ENCODE measurements at places on chromosomes 7 and 10.
A peak's percentile ranks its signal among the peaks of the same experiment; 100 is the strongest.

GRCh38 chr7:157138101-157138423 lies 664 bp upstream of the UBE3C start:
- H3K27ac ChIP-seq: peak overlapping the region; percentile 59
- H3K36me3 ChIP-seq: peaks cover 10% of the 10 kb centered on the region
- no peaks in the 10 kb centered on the region for H3K27me3 ChIP-seq
- peak overlapping the region; percentile 48 for H3K4me3 ChIP-seq
- no peak for DNase-seq

DNA sequence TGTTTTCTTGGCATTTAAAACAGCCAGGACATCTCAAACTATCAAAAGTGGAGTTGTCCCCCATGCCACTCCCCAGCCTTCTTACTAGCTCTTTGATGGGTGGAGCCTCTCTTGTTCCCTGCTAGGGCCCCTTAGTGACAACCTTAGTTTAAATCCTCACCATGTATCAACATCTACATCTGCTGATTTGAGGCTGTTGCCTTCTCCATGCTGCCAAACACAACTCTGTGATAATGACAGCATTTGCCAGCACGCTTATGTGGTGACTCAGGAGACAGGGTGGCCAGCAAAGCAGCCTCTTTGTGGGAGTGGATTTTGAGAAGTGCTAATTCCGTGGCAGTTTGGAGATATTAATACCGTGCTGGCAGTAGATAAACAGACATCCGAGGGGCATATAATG lies 145.4 kb downstream of the LRRC4 start:
- DNase-seq: no peak
- no peak overlapping the region for H3K4me3 ChIP-seq
- H3K27me3 ChIP-seq: no peaks in the 10 kb centered on the region
- H3K36me3 ChIP-seq: peaks cover 16% of the 10 kb centered on the region

DNA sequence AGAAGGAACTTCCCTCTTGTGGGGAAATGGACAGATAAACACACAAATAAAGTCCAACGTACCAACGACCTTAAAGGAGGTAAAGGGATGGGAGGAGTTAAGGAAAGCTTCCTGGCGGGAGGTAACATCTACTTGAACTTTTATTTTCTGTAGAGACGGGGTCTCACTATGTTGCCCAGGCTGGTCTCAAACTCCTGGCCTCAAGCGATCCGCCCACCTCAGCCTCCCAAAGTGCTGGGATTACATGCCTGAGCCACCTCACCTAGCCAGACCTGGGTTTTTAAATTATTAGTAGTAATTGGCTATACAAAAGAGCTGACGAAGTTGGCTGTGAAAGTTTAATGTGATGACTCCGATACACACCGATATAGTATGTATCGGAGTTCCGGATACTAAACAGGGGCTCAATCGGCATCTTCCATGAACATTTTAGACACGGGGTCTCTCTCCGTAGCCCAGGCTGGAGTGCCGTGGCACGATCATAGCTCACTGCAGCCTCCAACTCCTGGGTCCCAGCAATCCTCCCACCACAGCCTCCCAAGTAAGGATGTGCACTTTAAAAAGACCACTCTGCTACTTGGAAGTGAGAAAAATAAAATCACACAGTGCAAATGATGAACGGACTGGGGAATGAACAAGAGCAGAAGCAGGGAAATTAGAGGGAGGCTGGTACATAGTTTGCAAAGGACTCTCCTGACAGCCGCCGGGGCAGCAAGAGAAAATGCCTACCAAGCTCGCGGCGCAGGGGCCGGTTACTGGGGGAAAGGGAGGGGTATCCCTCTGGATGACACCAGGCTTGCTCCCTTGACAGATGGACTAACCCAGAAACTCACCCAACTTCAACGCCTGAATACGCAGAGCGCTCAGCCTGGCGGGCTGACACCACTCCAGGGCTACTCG lies 1.0 kb downstream of the BCL7B start:
- peak overlapping the region; percentile 96 for H3K4me3 ChIP-seq
- no peaks in the 10 kb centered on the region for H3K27me3 ChIP-seq
- peaks cover 3% of the 10 kb centered on the region for H3K36me3 ChIP-seq
- peak overlapping the region; percentile 50 for H3K27ac ChIP-seq

DNA sequence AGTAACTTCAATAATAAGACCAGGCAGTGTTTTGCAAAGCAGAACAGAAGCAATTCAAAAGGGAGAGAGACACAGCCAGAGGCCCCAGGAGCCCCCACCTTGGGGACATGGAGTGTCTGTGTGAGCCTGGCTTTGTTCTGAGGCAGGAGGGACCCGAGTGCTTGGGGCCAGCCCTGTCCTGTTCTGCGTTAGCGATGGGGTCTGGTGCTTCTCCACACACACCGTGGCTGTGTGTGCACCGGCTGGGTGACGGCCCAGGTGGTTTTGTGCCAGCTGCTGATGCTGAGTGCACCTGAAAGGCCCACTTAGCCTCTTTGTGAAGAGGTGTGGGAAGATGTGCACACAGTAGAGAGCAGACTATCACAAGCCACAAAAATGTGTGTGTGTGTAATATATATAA lies 468.9 kb downstream of the DNAJB6 start:
- no peaks in the 10 kb centered on the region for H3K36me3 ChIP-seq
- H3K4me3 ChIP-seq: no peak overlapping the region
- no peak for DNase-seq
- no peaks in the 10 kb centered on the region for H3K4me1 ChIP-seq
- no peaks in the 10 kb centered on the region for H3K27me3 ChIP-seq

DNA sequence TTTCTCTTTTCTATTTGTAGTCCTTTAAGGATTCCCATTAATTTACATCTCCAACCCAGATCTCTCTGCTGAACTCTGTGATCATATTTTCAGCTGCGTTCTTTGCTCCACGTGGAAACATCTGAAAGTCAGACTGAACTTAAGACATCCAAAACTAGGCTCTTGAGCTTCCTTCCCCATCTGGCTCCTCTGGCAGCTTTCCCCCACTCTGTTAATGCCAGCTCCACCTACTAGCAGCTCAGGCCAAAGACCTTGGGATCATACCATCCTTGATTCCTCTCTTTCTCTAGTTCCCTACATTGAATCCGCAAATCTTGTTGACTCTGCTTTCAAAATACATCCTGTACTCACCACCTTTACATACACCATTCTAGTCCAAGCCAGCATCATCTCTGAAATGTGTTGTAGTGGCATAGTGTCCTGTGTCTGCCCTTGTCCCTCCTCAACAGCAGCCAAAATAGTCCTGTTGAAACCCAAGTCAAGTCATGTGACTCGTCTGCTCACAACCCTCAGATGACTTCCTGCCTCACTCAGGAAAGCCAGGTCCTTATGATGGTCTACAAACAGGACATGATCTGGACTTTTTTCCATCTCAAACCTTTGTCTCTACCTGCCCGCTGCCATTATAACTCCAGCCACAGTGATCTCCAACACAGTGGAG lies 7.0 kb downstream of the REEP3 start:
- H3K27ac ChIP-seq: no peak overlapping the region
- H3K27me3 ChIP-seq: no peaks in the 10 kb centered on the region
- no peak overlapping the region for H3K4me3 ChIP-seq
- H3K4me1 ChIP-seq: peaks cover 10% of the 10 kb centered on the region
- DNase-seq: no peak

- H3K4me3 ChIP-seq: no peak overlapping the region
- peaks cover 11% of the 10 kb centered on the region for H3K4me1 ChIP-seq
- DNase-seq: peak; percentile 56
Measured at GRCh38 chr7:92988051-92988450, 129.7 kb downstream of the SAMD9 start.

DNA sequence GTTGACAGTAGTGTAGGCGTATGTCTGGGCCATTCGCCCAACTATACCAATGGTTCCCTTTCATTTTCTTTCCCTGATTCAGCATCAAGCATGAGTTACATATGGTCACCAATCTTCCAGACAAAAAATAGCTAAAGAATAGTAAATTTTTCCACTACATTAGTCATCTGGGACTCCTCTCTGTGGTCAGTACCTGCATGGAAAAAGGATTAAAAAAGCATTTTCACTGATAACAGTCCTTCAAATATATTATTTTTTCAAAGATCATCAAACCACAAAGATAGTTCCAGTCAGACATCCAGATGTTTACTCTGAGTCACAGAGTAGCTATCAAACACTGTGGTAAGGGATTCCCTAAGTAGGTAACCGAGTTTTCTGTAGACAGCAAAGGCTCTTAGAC lies 302.6 kb upstream of the SEMA3D start:
- H3K4me1 ChIP-seq: no peaks in the 10 kb centered on the region
- DNase-seq: no peak
- no peaks in the 10 kb centered on the region for H3K36me3 ChIP-seq
- H3K27me3 ChIP-seq: no peaks in the 10 kb centered on the region
- no peak overlapping the region for H3K27ac ChIP-seq
- H3K4me3 ChIP-seq: no peak overlapping the region

DNA sequence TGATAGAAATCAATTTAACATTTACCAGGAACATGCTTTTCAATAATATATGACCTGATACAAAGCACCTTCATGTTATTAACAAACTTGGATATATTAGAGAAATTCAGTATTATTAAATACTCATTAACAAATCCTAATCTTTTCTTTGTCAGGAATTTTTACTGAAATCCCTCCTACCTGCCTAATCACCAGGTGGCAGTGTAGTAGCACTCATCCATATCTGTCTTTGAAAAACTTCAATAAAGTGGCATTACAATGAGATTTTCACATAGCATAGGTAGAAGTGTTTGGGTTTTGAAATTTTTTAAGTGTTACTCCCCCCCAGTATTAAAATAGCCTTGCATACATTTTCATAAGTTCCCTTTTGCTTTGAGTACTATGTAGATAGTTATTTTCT lies 1246.6 kb upstream of the LRRN3 start:
- H3K36me3 ChIP-seq: no peaks in the 10 kb centered on the region
- no peaks in the 10 kb centered on the region for H3K27me3 ChIP-seq
- no peaks in the 10 kb centered on the region for H3K4me1 ChIP-seq
- no peak overlapping the region for H3K4me3 ChIP-seq

DNA sequence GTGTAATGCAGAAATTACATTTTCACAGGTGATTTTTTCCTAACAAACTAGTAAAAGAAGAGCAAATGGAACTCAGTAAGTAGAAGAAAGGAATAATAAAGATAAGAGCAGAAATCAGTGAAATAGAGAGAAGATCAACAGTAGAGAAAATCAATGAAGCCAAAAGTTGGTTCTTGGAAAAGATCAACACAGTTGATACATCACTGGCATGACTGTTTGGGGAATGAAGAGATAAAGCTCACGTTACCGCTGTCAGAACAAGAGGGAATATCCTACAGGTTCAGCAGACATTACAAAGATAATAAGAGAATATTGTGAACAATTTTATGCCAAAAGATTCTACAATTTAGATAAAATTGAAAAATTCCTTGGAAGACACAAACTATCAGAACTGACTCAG lies 146.4 kb downstream of the ACTR3B start:
- H3K27ac ChIP-seq: no peak overlapping the region
- no peak overlapping the region for H3K4me3 ChIP-seq
- DNase-seq: no peak
- H3K27me3 ChIP-seq: no peaks in the 10 kb centered on the region

- H3K27me3 ChIP-seq: no peaks in the 10 kb centered on the region
- no peak overlapping the region for H3K27ac ChIP-seq
- H3K36me3 ChIP-seq: no peaks in the 10 kb centered on the region
- no peak overlapping the region for H3K4me3 ChIP-seq
- no peak for DNase-seq
- H3K4me1 ChIP-seq: no peaks in the 10 kb centered on the region
Measured at GRCh38 chr7:92848851-92849250, 12.5 kb upstream of the CDK6 start.

GRCh38 chr7:44587843-44588711 lies 6.0 kb upstream of the TMED4 start:
- no peak overlapping the region for H3K4me3 ChIP-seq
- peaks cover 3% of the 10 kb centered on the region for H3K4me1 ChIP-seq
- no peak for DNase-seq
- H3K27me3 ChIP-seq: no peaks in the 10 kb centered on the region
- H3K27ac ChIP-seq: no peak overlapping the region

DNA sequence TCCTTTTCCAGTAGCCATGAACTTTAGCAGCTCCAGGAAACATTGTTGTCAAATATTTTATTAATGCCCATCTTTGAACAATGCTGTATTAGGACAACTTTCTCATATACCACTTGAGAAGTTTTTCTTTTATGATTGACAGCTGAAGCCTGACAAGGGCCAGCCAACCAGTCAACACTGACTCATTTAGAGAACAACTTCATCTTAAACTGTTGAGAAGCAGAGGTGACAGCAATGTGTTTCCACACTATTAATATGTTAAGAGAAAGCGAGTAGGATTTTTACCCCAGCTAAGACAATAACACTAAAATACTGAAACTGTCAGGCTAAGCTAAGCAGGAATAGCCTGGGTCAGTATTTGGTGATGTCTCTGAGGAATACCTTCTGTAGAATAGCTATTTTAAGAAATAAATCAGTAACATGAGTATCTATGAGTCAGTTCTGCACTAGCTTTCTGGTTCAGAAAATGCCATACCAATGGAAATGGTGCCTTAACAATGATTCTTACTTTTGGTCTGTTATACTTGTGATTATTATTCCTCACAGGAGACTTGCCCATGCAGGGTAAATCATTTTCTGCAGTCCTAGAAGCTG lies 168.8 kb upstream of the POT1 start:
- no peaks in the 10 kb centered on the region for H3K36me3 ChIP-seq
- H3K27ac ChIP-seq: no peak overlapping the region
- H3K4me1 ChIP-seq: no peaks in the 10 kb centered on the region
- H3K27me3 ChIP-seq: no peaks in the 10 kb centered on the region

GRCh38 chr10:120105001-120105400 lies 212.5 kb downstream of the SEC23IP start:
- H3K27me3 ChIP-seq: peaks cover 6% of the 10 kb centered on the region
- no peak for DNase-seq
- no peak overlapping the region for H3K4me3 ChIP-seq
- H3K4me1 ChIP-seq: no peaks in the 10 kb centered on the region
- H3K27ac ChIP-seq: no peak overlapping the region

GRCh38 chr10:122388287-122388997 lies 13.9 kb downstream of the PLEKHA1 start:
- DNase-seq: no peak
- peaks cover 9% of the 10 kb centered on the region for H3K4me1 ChIP-seq
- H3K36me3 ChIP-seq: no peaks in the 10 kb centered on the region
- H3K4me3 ChIP-seq: no peak overlapping the region
- H3K27ac ChIP-seq: peak overlapping the region; percentile 3

GRCh38 chr7:83201355-83201754 lies 38.7 kb upstream of the PCLO start:
- no peaks in the 10 kb centered on the region for H3K27me3 ChIP-seq
- H3K4me1 ChIP-seq: no peaks in the 10 kb centered on the region

DNA sequence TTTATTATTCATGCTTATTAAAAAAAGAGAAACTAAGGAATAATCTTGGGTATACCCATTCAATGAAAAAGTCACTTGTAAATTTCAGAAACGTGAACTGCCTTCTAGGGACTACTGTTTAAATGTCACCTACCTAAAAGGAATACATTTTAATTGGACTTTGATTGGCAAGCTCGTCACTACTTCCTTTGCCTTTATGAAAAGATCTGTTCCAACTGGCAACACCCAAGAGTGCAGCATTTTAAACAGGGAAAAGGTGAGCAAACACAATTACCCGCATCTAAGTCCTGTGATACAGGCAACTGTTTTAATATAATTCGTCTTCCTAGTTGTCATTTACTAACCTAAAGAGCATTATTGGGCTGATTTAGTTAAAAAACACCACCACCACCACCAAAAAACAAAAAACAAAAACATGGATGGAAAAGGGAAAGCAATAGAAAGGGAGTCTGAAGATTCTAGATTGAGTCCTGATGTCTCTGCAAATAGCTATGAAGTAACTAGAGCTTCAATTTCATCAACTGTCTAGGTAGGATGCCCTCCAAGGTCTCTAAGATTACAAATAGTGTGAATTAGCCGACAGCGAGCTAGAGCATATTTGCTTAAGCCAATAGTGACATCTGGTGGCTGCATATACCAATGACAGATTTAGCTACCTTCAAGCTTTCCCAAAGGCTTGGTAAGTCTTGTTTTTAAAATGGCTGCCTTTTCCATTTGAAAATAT lies 33.8 kb upstream of the ICA1 start:
- DNase-seq: peak; percentile 25
- H3K4me3 ChIP-seq: no peak overlapping the region
- H3K4me1 ChIP-seq: peaks cover 3% of the 10 kb centered on the region
- no peaks in the 10 kb centered on the region for H3K27me3 ChIP-seq
- no peaks in the 10 kb centered on the region for H3K36me3 ChIP-seq
